Fibroblast of upper back skin (primary cell): ENCODE measurements at places on chromosomes 6 and 20.

- no peak for DNase-seq
Observed at GRCh38 chr6:108179741-108180140, 13.9 kb downstream of the NR2E1 start.

DNA sequence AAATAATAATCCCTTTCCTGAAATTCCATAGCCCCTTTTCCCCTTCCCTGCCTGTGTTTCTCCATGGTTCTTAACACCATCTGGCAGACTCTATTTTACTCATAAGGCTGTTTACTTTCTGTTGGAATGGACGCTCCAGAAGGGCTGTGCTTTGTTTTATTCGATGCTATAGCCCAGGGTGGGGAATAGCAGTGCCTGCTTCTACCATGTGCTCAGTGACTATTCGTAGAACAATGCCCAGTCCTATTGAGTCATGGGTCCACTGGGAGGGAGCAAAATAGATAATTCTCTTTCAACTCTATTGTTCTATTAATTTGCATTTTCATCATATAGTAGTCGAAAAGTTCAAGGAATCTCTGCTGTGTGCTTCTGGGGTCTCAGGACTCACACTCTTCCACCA lies 565.1 kb downstream of the C6orf118 start:
- DNase-seq = no peak

- peak; percentile 77 for DNase-seq
Observed at GRCh38 chr20:31747640-31748039, 8.6 kb downstream of the TPX2 start.

DNA sequence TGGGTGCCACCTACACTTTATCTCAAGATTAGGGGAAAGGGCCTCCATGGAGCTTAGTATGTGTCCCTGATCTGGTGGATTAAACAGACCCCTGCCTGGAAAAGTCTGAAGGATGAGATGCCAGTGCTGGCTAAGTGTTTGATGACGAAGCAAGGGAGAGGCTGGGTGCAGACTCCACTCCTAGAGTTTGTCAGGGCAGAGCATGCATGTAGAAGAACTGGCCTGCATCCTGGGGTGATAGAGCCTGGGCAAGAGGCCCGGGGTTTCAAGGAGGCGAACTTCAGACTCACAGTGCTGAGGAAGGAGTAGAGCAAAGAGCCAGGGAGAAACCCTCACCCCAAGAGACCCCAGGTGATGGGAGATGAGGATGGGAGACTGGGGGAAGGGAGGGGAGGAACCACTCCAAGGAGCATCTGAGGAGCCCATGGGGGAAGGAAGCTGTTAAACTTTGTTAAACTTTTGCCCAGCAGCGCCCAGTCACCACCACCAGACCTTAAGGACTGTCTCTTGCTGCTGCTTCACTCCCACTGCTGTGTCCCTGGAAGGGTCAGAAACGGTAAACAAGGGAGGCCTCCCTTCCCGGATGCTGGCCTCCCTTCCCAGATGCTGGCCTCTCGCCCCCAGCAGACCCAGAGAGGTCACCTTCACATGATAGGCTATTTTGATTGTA lies 61.6 kb downstream of the RPRD1B start:
- DNase-seq = no peak

- no peak for DNase-seq
Observed at GRCh38 chr6:19835605-19836004, 1.6 kb upstream of the ID4 start.

GRCh38 chr6:35703554-35703953 lies 14.8 kb upstream of the FKBP5 start:
- no peak for DNase-seq
